CD4-positive, alpha-beta T cell (primary cell): ENCODE measurements at places on chromosomes 5 and 9.

DNA sequence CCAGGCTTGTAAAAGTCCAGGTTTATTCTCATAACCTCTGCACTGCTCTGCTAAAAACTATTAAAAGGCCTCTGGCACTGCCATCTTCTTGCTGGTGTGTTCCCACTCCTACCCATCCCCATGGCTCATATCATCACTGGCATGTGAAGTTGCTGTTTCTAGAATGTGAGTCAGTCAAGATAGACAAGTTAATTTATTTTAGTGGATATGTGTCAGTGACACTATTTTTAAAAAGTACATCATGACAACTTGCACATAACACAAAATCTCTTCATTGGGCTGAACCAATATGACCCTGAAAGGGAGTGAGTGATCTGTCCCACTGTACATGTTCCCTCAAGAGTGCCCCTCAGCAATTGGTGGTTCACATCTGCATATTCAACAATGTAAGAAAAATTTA is 299.7 kb downstream of the NFIB start:
- no peak for DNase-seq

GRCh38 chr5:122464191-122464590 is 152.2 kb downstream of the SNCAIP start:
- no peak for DNase-seq

- DNase-seq = no peak
Observed at GRCh38 chr9:134195558-134195957, 31.2 kb upstream of the RNU6ATAC start.

- no peak for DNase-seq
Observed at GRCh38 chr5:44385291-44385900, 3.8 kb downstream of the FGF10 start.

GRCh38 chr5:107813559-107813958 is 142.8 kb upstream of the EFNA5 start:
- no peak for DNase-seq

- DNase-seq = no peak
Observed at GRCh38 chr9:95649801-95650213, 133.0 kb upstream of the PTCH1 start.

DNA sequence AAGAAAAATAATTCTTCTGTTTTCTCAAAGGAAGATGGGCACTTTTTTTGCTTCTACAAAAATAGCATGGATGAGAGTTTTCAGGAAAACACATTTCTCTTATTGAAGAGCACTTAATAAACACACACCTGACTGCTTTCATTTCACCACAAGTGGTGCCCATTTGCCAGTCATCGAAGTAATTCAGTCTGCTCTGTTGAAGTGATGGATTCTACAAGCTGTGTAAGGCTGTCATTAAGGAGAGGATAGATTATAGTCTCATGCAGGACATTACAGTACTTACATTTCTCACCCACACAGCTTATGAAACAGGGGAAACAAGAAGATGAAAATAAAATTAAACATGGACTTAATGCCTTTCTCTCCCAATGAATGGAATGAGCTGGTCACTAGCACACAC is 165.2 kb downstream of the NR2F1-AS1 start:
- no peak for DNase-seq

- DNase-seq = no peak
Observed at GRCh38 chr9:134423166-134423565, 96.9 kb downstream of the RXRA start.
